ENCODE measurements at places on chromosomes 5 and 9.
A peak's percentile ranks its signal among the peaks of the same experiment; 100 is the strongest.

DNA sequence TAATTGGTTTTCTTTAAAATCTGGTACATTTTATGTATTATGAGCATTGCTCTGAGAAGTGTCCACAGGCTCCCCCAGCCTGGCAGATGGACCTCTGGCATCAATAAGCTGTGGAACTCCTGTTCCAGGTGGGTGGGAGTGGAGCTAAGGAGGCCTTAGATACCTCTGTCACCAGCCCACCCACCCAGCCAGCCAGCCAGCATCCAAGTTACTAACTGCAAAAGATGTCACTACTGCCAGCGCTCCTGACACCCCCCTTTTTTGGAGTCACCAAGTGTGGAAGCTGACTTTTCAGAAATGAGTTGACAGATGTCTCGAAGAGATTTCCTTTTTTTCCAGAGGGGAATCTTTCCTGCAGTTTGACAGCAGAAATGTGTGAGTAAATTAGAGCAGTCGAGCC is 111.2 kb downstream of the GALNT10 start:
- no peak for DNase-seq

GRCh38 chr5:93611976-93612854 is 29.2 kb downstream of the NR2F1 start:
- peak; percentile 51 for DNase-seq

GRCh38 chr5:67997148-67997547 is 218.4 kb upstream of the PIK3R1 start:
- DNase-seq = no peak

DNA sequence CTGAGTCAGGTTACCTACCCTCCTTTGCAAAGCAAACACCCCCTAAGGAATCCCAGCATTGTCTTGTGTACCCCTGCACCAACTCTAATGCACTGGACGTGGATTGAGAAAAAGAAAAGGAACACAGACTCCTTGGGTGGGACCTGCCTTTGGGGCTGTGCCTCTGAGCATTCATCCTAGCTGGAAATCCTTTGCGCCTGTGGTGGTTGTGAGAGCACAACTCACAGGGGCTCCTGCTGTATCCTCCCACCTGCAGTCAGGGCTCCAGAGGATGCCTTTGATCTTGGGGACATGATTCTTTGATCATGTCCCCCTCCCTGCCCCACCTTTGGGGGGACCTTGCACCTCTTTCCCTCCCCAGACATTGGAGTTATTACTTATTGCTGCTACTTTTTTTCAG is 338.5 kb downstream of the GADD45G start:
- no peak for DNase-seq

DNA sequence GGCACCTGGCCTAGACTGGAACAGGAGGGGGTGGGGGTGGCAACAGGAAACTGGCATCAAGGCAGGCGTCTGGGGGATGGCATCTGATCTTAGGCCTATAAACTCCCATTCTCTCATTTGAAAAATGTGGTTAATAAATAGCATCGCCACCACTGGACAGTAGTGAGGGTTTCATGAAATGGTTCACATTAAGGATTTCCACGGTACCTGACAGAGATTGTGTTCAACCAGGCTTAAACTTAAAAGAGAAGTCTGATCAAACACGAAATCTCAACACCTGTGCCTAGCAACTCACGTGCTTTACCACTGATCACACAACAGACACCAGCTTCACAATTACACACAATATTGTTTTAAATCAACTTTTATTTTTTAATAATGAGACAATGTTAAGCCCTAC is 3.0 kb downstream of the DENND1A start:
- DNase-seq = no peak

- DNase-seq = no peak
Observed at GRCh38 chr5:8598356-8598755, 729.4 kb downstream of the MTRR start.

DNA sequence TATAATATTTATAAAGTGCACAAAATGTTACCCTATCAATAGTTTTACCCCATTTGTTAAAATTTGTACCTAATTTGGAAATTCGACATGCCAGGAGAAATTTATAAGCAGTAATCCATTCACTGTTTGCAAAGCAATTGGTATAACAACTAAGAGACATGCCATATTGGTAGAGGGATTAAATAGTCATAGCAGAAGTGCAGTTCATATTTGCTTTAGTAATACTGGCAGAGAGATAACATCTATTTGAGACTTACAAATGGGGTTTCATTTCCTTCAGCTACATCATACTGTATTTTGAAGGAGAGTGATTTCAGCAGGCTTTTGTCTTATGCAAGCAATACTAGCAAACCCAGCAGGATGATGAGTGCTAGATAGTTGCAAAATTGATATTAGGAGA is 610.4 kb upstream of the CDH10 start:
- DNase-seq = peak; percentile 1

DNA sequence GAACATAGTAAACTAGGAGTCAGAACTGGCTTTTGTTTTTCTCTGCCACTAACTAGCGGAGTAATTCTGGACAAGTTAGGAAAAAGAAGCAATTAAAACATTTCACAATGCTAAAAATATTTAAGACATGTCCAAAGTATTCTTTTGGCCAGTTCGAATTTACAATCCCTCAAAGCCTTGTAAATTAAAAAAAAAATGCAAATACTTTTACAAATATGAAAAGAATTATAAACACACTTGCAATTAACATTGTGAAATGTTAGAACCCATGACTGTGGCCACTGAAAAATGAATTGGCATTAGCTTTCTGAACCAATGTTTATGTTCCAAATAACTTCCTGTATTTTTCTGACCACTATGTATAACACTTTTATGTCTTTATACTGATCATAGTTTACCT is 2.2 kb downstream of the RAD1 start:
- DNase-seq = no peak
